ENCODE measurements at places on chromosomes 5 and 9.

- DNase-seq = peak; percentile 28
Measured at GRCh38 chr9:134484479-134484878, 157.1 kb upstream of the COL5A1 start.

DNA sequence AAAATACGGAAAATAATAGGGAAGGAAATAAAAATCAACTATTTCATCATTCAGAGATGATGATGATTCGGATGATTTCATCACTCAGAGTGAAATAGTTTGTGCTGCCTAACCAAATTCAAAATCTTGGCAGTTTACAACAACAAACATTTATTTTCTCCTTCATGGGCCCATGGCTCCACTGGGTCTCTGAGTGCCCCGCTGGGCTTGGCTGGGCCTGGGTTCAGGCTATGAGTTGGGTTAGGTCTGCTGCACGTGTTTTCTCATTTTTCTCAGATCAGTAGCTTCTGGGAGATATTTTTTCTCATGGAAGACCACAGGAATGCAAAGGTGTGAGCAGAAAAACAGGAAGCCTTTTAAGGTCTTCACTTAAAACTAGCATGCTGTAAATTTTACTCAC is 24.0 kb upstream of the F2RL1 start:
- DNase-seq = no peak

- no peak for DNase-seq
Measured at GRCh38 chr9:4328723-4329122, 28.9 kb upstream of the GLIS3 start.

- DNase-seq = no peak
Measured at GRCh38 chr5:143248391-143248790, 155.1 kb downstream of the NR3C1 start.

GRCh38 chr5:72187388-72188075 is 80.3 kb downstream of the MAP1B start:
- no peak for DNase-seq

DNA sequence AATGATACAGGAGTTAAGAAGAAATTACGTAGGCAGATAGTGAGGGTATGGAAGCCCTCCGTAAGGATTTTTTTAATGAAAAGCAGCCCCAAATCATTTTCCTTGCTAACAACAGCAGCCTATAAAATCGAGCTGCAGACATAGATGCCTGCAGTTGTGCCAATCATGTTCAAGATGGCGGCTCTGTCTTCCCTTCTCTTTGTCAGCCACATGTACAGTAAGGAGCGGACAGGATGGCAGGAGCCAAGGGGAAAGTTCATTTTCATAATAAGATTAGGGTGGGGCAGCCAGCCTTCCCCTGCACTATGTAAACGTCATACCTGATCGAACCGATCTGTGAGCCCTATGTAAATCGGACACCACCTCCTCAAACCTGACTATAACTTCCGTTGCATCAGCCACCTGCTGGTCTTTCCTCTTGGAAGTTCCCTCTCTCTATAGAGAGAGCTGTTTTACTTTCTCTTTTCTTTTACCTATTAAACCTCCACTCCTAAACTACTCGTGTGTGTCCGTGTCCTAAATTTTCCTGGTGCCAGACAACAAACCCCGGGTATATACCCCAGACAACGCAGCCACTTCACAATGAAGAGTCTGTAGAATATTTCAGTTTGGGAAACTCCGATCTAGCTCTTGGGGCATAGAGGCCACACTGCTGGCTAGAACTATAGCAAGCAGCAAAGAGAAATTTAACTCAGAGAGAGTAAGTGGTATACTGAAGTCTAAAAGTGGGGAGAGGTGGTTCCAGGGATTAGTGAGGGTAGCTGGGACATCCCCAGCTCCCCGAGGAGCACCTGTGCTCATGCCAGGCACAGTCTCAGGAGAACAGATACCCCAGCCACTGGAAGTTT is 20.8 kb upstream of the SLC24A2 start:
- no peak for DNase-seq

DNA sequence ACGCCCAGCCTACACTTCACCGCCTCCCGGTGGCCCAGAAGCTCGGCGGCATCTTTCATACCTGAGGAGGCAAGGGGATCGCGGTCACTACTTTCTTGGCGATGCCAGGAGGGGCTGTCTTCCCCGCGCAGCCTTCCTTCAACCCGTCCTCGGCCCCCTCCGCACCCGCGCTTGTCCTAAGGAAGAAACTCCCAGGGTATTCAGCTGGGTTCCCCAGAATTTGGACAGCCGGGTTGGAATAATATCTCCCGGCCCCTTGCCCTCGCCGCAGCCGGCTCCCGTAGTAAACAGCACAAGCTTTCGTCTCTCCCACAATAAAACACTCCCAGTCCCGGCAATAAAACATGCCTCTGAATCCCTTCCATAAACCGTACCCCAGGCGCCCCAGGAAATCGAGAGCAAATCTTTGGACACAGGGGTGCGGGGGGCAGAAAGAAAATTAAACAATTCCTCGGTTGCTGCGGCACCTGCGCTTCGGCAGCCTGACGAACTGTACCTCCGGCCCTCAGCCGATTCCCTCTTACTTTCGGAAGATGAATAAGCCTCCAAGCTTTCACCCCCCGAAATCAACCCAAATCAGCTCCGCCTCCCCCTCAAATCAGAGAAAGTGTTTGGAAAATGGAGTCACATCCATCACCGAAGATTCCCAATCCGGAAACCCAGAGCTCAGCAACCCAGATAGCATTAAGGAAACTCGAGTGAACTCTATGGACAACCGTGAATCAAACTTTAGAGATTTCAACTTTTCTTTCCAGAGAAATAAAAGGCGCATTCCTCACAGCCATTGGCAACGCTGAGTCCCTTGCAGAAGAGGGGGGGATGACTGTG is 1.1 kb downstream of the OTP start:
- no peak for DNase-seq

- DNase-seq = no peak
Measured at GRCh38 chr5:31898036-31898632, 259.2 kb downstream of the PDZD2 start.

GRCh38 chr5:87327998-87328397 is 60.3 kb downstream of the RASA1 start:
- no peak for DNase-seq

DNA sequence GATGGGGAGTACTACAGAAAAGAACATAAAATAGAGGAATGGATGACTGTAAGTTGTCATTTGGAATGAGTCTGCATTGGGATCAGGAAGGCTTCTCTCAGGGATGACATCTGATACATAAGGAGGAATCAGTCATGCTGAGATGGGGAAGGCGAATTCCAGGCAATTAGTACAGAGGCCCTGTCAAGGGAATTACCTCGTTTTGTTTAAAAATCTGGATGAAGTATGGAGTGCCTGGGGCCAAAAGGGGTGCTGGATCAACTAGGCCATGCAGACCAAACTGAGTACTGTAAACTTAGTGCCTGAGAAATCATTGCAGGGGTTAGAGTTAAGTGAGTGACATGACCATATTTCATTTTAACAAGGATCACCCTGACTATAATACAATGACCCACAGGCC is 30.5 kb downstream of the JAKMIP2 start:
- no peak for DNase-seq

DNA sequence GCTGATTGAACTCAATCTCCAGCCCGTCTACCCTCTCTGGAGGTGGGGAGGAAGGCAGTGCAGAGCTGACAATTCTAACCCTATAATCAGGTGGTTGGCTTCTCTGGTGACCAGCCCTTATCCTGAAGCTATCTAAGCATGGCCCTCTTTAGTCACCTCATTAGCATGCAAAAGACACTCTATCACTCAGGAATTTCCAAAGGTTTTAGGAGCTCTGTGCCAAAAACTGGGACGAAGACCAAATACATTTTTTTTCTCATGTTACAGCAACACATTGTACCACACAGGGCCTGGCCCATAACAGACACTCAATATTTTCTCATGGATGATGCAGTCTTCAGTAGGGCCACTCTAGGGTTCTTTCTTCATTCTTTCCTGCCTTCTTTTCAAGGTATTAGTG is 118.8 kb upstream of the VLDLR start:
- DNase-seq = no peak

DNA sequence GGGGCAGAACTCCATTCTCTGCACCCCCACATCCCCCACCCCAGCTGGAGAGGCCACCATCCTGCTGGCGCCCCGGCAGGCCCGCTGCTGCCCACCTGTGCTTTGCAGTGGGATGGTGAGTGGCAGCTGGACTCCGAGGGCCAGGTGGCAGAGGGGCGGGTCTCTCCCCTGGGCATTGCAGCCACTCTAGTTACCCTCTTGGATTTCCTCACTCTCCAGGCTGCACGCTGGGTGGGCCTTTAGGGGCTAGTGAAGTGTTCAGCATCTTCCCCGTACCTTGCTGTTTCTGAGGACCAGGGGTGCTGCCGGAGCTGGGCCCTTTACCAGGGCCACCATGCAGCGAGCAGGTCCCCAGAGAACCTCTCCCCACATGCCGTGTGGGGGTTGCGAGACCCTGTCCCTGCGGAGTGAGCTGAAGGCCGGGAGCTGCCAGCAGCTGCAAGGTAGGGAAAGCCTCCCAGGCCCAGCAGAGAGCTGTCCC is 88.4 kb upstream of the SH3PXD2B start:
- no peak for DNase-seq

- DNase-seq = no peak
Measured at GRCh38 chr5:149605998-149606724, 24.9 kb downstream of the ARHGEF37 start.

GRCh38 chr9:112853882-112854585 is 36.6 kb downstream of the SLC46A2 start:
- no peak for DNase-seq

DNA sequence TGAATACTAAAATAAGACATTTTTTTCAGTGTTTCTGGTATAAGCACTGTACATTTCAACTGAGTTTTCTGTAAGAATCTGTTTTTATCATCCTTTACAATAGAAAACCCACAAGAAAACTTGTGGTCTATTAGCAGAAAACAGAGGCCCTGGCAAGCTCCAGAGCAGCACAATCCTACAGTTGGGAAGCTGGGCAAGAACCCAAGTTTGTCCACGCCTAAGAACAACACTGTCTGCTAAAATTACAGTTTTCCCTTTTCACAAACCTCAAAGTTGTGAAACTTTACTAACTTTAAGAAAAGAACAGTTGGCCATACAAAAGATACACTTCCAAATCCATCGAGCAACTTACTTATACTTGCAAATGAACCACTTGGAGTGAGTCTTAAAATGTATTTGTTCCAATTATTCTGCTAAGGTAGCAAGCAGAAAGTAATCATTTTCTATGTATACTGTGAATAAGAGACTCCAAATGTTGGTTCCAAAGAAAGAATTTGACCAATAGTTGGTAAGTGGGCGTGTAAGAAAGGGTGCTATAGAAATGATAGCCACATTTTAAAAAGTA is 982.0 kb upstream of the ARRDC3 start:
- no peak for DNase-seq

DNA sequence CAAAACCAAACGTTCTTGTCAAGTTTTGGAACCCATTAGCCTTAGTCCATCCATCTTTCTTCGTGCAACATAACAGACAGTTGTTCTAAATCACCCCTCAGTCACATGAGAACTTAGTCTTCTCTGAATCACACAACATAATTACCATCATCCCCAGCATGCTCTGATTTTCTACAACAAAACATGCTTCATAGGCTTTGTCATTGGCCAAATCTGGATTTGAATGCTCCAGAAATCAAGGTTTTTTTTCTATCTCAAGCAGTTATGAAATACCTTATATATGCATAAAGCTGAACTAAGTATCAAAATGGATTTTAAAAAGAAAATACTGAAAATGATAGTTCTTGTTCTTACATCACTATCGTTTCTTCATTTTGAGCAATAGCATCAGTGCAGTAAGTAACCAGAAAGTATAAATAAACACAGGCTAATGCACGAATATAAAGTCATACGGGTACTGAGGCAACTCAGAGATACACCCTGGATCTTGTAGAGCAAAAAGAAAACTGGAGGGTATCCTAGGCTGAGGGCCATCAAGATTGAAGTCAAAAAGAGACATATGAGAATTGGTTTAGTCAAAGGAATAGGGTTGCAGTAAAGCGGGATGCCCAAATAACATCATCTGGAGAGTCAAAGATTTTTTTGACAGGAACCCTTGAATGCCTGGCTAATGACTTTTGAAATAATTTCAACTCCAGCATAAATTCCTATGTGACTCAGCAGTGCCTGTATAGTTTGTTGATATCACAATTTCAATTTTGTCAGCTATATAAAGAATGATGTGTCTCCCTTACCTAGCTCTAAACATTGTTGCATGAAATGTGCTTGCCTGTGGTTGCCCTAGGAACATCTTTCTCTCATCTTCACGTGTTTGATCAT is 164.7 kb downstream of the ADAMTSL1 start:
- no peak for DNase-seq

- no peak for DNase-seq
Measured at GRCh38 chr9:86054695-86055094, 44.7 kb downstream of the GOLM1 start.

DNA sequence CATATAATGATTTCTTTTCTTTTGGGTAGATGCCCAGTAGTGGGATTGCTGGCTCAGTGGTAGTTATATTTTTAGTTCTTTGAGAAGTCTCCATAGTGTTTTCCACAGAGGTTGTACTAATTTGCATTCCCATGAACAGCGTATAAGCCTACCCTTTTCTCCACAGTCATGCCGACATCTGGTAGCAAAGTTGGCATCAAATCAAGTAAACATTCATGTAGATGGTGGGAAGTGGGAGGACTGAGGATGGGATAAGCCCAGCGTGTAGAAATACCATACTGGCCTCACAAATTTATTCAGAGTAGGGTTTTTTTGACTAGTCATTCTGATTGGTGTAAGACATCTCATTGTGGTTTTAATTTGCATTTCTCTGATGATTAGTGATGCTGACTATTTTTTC is 115.4 kb downstream of the EGFLAM start:
- no peak for DNase-seq

DNA sequence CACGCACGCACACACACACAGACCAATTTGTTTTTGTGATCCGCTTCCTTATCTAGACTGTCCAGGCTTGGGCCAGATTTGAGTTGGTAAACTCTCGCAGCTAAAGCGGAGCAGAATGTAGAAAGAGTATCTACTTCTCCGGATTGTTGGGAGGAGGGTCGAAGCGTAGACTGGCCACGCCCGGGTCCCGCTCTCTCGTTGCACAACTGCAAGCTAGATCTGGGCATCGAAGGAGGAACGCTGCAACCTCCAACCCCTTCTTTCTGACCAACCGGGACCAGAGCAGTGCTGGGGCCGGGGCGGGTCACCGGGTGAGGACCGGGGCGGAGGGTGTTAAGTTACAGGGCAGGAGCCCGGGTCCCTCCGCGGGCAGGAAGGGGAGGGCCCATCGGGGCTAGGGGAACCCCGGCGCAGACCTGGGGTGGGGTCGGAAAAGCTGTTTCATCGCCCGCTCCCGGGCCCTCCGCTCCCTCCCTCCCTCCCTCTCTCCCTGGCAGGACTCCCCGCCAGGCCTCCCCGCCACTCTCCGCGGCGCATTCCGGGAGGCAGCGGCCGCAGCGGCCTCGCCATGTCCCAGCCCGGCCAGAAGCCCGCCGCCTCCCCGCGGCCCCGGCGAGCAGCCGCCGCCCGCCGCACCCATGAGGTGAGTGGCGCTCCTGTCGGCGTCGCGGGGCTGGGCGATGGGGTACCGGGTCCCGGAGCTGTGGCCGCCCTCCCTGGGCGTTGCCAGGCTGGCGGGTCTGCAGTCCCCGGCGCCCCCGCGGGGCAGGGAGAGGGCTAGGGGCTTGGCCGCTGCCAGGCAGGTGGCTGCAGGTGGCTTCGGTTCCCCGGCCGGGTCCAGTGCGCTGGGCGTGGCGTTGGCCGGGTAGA is at the start of gene CAST:
CAST (plus strand) TSS at position 522 of the 870 bp plus-strand sequence; CDS start at position 569, 47 bp downstream.
- DNase-seq = peak; percentile 69

GRCh38 chr5:6178846-6179532 is 199.4 kb downstream of the MED10 start:
- no peak for DNase-seq
